ENCODE measurements at places on chromosomes 6 and 20. TPM values are rescaled to one million over a fixed set of nuclear protein-coding genes. Genes with fewer than 3 reads are reported as not detected.

Gene PLCB4
- 27.4 TPM for total RNA-seq

Gene MROH8
- 3.8 TPM for total RNA-seq

Gene FKBP1C
- total RNA-seq, result 0.40 TPM

Gene MUC21
- not detected for total RNA-seq

Gene BTN2A1
- total RNA-seq, result 12.5 TPM

Gene DYNLT2
- 0.75 TPM for total RNA-seq

Gene CALHM4
- not detected for total RNA-seq

Gene MYLK4
- 1.4 TPM for total RNA-seq

Gene ULBP1
- total RNA-seq, result 0.13 TPM

Gene XKR7
- not detected for total RNA-seq

Gene LY86
- total RNA-seq, result 0.89 TPM

Gene TENT5A
- total RNA-seq, result 53.5 TPM

Gene BNIP5
- total RNA-seq, result not detected

Gene BPIFA1
- total RNA-seq, result not detected

Gene LRFN2
- total RNA-seq, result not detected

Gene SNAP25
- total RNA-seq, result not detected

Gene FILIP1
- 160 TPM for total RNA-seq

Gene MYB
- total RNA-seq, result 0.22 TPM

Gene PAX1
- total RNA-seq, result not detected

Gene GPX5
- total RNA-seq, result not detected

Gene MTFR2
- 0.24 TPM for total RNA-seq

Gene SLC16A10
- 8.6 TPM for total RNA-seq

Gene RPS18
- 863 TPM for total RNA-seq

Gene ENPP1
- total RNA-seq, result 2.2 TPM

Gene FAM209A
- not detected for total RNA-seq

Gene TINAG
- 0.16 TPM for total RNA-seq

Gene LGSN
- total RNA-seq, result not detected

Gene PRKN
- 20.6 TPM for total RNA-seq

Gene CRISP2
- not detected for total RNA-seq

Gene BPIFB1
- total RNA-seq, result not detected

Gene HRH3
- total RNA-seq, result not detected

Gene GNAS
- total RNA-seq, result 1,453 TPM

Gene LATS1
- 9.1 TPM for total RNA-seq

Gene PPP2R5D
- 34.6 TPM for total RNA-seq

Gene HM13
- 40.9 TPM for total RNA-seq

Gene PIGU
- total RNA-seq, result 10.9 TPM

Gene CLPSL1
- total RNA-seq, result not detected

Gene NPEPL1
- total RNA-seq, result 24.4 TPM

Gene C2
- total RNA-seq, result 7.6 TPM

Gene FAM229B
- total RNA-seq, result 86.6 TPM

Gene TPBG
- 1.9 TPM for total RNA-seq

Gene LHFPL5
- total RNA-seq, result not detected

Gene MAP3K5
- total RNA-seq, result 39.9 TPM

Gene RBPJL
- not detected for total RNA-seq

Gene MRPS10
- 57.0 TPM for total RNA-seq

Gene TCEA2
- 34.6 TPM for total RNA-seq

Gene FHL5
- total RNA-seq, result 7.2 TPM

Gene PM20D2
- total RNA-seq, result 11.1 TPM

Gene PLG
- 0.40 TPM for total RNA-seq

Gene PKHD1
- total RNA-seq, result not detected

Gene PBOV1
- not detected for total RNA-seq

Gene PPP1R11
- total RNA-seq, result 40.9 TPM

Gene CD24
- total RNA-seq, result 0.75 TPM

Gene GATA5
- 1.7 TPM for total RNA-seq

Data from Right ventricle myocardium superior (tissue), 1 donor.